ACHN (cell line): ENCODE measurements at places on chromosomes 13 and 19.

DNA sequence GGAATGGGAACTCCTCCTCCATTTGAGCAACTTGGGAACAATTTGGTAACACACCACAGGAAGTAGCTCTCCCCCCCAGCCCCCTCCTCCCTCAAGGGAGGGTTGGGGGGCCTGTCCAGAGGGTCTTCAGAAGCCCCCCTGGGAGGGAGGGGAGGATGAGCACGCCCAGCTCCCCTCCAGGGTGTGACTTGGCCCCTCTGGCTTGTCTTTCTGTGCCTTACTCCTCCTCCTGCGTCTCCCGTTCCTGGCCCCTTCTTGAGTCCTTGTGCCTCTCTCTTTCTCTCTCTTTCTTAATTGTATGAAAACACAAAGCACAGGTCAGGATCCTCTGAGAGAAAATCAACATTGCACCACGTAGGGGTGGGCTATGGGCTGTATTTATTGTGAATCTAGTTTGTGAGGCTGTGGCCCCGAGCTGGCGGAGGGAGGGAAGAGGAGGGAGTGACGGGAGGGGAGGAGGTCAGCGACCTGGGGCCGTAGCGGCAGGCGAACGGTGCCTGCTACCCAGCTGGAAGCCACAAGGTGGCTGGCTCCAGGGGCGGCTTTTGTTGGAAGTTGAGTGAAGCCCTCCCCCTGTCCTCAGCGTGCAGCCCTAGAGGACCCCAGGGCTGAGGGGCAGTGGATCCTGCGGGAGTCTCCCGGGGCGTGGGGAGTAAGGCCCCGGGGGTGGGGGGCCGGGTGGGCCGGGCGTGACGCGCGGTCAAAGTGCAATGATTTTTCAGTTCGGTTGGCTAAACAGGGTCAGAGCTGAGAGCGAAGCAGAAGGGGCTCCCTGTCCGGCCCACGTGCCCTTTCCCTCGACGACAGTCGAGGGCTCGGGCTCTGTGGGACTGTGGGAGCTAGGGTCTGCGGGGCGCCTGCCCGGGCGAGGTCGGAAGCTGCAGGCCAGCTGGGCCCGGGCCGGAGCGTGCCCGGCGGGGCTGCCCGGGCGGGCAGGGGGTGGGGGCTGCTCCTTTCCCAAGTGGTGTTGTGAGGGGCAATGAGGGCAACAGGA, 6.4 kb downstream of the LYL1 start:
- no peak for DNase-seq

- no peak for DNase-seq
Measured at GRCh38 chr19:21127001-21127400, 14.8 kb upstream of the ZNF431 start.

DNA sequence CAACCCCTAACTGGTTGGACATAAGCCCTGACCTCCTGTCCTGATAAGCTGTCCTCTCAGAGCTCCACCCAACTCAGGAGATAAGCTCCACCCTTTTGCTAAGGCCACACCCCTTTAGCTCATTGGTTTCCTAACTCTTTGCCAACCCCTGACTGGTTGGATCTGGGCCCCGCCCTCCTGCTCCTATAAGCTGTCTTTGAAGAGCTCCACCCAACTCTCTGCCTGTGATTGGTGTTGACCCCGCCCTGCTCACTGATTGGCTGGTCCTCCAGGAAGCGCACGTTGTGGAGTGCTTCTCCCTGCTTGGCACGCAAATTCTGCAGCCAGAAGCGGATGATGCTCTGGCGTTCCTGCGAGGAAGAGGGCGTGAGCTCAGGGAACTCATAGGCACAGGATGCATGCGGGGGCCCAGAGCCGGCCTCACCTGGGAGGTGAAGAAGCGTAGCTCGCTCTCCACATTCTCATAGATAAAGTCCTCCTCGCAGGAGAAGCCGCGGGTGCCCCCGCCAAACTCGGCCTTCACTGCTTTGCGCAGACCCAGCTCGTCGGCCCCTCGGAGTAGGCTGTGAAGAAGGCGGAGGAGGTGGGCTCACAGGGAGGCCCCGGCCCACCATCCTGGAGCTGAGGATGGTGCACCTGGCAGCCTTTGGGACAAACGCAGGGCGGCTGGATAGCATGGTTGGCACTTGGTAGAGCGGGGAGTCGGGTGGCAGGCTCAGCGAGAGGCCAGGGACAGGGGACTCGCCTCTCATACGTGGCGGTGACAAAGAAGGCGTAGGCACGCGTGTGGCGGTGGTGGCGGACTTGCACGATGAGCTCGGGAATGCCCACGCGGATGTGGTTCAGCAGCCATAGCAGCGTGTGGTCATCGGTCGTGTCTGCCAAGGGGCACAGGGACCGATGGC, 1.7 kb downstream of the ANO8 start:
- DNase-seq, result peak; percentile 42

DNA sequence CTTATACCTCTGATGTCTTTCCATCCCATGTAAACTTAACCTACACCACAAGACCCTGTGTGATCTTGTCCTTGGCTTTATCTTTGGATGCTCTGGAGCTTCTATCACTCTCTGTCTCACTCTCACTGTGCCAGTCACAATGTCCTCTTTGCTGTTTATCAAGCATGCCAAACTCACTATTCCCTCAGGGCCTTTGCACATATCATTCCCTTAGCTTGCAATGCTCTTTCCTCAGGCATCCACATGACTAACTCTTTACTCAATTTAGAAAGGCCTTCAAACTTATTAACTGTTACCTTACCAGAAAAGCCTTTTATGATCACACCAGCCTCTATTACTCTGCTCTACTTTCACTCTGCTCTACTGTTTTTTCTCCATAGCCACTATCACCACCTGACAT, 354.1 kb downstream of the RFC3 start:
- DNase-seq, result no peak

GRCh38 chr13:51614350-51614786, 30.1 kb downstream of the WDFY2 start:
- DNase-seq, result no peak

- DNase-seq, result no peak
Measured at GRCh38 chr19:38031423-38031770, 124.4 kb downstream of the SIPA1L3 start.

DNA sequence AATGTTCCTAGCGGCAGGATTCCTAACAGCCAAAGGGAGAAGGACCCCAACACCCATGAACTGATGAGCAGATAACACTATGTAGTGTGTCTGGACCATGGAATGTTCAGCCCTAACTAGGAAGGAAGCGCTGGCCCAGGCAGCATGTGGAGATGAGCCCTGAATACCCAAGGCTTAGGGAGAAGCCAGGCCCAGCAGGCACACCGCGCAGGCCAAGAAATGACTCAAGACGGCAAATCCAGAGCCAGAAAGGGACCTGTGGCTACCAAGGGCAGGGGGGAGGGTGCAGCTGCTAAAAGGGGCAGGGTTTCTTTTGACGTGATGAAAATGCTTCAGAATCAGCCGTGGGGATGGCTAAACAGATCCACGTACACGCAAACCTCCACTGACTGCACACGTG, 20.7 kb upstream of the TINCR start:
- DNase-seq, result no peak

- no peak for DNase-seq
Measured at GRCh38 chr13:97242755-97243497, 20.8 kb downstream of the MBNL2 start.

DNA sequence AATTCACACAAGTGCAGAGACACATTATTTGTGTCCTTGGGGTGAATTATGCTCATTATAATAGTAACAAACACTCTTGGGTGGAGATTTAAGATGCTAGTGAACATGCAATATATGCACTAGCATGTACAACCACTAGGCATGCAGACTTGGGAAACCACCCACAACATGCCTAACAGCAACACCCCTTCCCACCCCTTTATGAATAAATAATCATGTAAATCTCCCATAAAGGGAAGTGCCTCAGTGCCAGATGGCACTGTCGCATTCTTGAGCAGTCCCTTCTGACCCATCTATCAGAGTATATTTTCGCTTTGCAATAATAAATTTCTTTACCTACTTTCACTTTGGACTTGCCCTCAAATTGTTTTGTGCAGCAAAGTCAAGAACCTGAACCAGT, 1362.2 kb downstream of the OLFM4 start:
- DNase-seq, result no peak

DNA sequence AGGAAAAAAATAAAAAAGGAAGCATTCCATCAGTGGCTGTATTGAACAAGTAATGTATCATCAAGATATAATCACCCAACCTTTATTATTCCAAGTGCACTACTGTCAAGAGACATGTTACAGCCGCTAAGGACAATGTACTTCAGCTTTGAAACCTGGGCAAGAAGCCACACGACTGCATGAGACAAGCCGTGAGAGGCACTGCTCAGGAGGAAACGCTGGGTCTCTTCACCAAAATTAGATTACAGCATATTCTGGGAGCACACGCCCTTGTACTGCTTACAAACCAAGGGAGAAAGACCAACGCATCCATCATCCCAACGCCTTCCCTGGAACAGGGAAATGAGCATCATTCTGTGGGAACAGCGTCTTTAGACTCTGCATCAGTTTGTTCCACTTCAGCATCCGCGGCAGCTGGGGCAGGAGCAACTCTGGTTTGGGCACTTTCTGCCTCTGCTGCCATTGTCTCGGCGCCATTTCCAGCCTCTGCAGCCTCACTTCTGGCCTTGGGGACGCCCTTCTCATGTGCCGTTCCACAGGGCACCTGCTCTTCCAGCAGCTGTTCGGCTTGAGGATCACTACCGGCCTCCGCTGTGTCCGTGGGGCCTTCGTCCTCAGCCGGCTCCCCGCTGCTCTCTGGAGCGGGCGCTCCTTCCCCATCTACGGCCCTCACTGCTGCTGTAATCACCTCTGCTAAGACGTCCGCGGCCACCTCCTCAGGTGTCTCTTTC, 22.4 kb upstream of the BRD4 start:
- no peak for DNase-seq

DNA sequence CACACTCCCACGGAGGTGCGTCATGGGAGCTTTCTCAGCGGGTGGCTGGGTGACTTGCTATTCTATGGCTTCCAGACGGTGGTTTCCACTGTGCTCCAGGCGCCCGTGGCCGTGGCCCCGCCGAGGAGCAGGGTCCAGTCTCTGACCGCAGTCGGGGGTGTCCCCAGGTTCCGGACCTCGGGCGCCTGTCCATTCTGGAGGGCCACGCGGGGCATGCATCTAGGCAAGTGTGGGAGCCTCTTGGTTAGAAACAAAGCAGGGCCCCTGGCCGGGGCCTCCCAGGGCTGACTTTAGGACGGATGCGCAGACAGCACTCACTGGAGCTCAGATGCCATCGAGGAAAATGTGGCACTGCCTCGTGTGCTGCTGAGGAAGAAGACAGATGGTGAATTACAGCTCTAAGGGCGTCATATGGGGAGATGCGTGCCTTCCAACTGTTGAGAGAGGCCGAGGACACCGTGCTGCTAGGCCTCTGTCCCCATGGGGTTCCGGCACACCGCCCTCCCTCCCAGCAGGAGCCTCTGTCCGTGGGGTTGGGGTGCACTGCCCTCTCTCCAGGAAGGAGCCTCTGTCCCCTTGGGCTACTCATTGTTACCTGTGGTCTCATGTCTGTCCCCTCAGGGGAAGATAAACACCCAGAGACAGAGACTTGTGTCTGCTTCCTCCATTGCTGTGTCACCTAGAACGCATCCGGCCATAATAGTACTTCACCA, 38.1 kb downstream of the TMEM255B start:
- no peak for DNase-seq

GRCh38 chr13:30972888-30973377, 40.5 kb downstream of the TEX26 start:
- DNase-seq, result no peak

DNA sequence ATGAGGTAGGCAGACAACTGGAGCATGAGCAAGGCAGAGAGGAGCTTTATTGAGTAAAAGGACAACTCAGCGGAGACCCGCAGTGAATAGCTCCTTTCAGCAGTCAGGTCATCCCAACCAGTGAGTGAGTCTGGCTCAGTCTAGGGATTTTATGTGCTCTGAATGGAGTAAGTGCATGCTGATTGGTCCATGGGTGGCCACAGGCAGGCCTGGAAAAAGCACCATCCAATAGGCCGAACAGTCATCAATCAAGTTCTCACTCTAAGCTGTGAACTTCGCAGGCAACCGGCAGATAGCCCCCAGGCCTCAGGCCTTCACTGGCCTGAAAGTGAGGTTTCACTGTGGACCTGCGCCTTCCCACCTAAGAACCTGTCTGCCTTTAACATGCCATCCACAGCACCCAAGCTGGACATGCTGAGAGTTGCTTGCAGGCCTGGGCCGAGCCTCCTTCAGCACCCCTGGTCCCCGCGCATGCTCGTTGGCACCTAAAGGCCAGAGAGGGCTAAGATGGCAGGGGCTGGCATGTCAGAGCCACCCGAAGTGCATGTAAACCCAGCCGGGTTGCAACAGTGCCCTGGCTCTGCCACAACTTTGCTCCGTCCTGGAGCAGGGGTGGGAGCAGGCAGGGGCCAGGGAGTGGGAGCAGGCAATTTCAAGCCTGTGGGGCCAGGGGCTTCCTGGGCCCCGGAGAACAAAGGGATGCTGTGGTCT, 698.7 kb downstream of the SLITRK1 start:
- no peak for DNase-seq

GRCh38 chr13:70336866-70337265, 228.6 kb upstream of the KLHL1 start:
- no peak for DNase-seq

DNA sequence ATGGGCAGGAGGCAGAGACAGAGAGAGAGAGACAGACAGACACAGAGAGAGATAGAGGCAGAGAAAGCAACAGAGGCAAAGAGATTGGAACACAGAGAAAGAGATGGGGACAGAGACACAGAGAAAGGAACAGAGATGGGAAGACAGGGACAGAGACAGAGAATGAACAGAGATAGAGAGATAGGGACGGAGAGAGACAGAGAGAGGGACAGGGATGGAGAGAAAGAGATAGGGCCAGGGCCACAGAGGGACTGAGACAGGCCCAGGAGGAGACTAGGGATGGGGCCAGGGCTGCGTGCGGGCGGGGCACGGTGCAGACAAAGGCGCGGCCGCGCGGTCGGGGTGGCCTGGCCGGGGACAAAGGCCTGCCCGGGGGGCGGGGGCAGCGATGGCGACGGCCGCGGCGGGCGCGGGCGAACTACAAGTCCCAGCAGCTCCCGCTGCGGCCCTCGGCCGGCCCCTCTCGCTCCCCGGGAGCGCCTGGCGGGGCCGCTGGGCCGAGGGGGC, at the start of gene ZNF358:
Gene ZNF358 (plus strand): TSS at position 459 of the 507 bp plus-strand sequence. CDS start 3,140 bp downstream, outside the sequence.
- peak; percentile 56 for DNase-seq

- DNase-seq, result peak; percentile 39
Measured at GRCh38 chr13:92716749-92717148, 509.9 kb upstream of the GPC6 start.

GRCh38 chr19:35883882-35884281, 15.5 kb downstream of the APLP1 start:
- no peak for DNase-seq

GRCh38 chr13:51645154-51645650, 60.9 kb downstream of the WDFY2 start:
- no peak for DNase-seq

DNA sequence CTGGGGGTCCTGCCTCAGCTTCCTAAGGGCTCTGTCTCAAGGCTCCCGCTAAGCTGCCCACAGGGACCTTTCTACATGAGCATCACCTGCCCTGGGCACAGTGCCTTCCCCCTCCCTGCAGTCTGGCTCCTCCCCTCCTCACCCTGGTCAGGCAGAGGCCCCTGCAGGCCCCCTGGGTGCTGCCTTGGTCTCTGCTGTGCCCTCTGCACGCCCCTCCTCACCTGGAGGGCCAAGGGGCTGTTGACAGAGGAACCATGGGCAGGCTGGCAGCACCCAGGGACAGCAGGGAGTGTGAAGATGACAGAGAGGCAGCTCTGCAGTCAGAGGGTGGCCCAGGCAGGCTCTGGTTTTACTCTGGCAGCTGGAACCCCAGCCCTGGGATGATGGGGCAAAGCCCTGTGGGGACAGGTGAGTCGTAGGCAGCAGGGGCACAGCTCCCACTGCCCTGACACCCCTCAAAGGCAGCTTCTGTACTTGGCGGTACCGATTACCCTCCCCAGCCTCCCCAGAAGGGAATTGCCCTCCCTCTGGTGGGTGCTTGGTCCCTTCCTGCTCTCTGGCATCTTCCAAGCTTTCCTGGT, 43.1 kb downstream of the SUGP2 start:
- no peak for DNase-seq

- DNase-seq, result no peak
Measured at GRCh38 chr13:40910324-40911050, 108.6 kb downstream of the ELF1 start.
